M059J (cell line): ENCODE measurements at places on chromosomes 3 and 15. TPM values are rescaled to one million over a fixed set of nuclear protein-coding genes. Genes with fewer than 3 reads are reported as not detected.

DNA sequence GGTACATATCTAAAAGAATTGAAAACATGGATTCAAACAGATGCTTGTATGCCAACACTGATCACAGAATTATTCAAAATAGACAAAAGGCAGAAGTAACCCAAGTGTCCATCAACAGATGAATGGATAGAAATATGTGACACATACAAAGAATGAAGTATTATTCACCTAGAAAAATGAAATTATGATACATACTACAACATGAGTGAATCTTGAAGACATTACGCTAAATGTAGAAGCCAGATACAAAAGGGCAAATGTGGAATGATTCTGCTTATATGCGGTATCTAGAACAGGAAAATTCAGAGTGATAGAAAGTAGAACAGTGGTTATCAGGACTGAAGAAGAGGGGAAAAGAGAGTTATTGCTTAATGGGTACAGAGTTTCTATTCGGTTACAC, 26.2 kb upstream of the SLC12A8 start:
- DNase-seq = no peak

Gene PPP4R2
- 17.5 and 26.7 TPM in 2 replicates for total RNA-seq

DNA sequence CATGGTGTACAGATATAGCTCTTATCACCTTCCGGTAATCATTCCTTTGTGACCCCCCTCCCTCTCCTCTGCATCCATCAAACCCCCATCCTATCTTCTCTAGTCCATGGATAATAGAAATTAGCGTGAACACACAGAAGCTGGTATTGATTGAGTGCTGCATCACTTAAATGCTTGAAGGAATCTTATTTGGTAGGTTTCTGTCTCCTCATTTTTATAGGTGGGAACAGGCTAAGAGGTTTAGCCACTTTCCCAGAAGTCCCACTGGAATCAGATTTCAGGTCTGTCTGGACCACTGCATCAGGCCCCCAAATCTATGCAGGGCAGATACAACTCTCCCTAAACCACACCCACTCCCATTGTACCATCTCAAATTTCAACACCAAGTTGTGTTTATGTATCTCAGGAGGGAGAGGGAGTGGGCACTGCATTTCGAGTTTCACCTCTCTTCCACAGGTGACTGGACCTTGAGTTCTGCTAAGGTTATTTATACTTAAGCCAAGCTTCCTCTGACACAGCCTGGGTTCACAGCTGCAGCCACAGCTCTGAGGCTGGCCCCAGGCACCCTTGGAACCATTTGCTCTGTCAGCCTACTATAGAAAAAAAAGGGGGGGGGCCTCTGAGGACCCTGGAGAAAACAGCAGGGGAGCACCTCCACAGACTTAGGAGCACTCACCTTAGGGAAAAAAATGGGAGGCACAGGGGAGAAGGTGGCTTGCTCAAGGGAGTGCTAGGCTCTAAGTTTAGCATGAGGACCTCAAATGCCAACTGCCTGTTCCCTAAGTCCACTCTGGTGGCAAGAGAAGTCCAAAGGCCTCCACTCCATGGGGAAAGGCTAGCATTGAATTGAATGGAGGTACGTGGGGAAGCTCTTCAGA, 2.1 kb upstream of the NMB start:
- no peak for DNase-seq

- DNase-seq = peak; percentile 100
These were observed 16.1 kb downstream of the AMOTL2 start for GRCh38 chr3:134357914-134358811.

Gene SLC2A2
- total RNA-seq = 0.12 and 0.32 TPM in 2 replicates

GRCh38 chr3:60053526-60054265, 1003.9 kb upstream of the CFAP20DC start:
- DNase-seq = peak; percentile 66

Gene PAK6
- total RNA-seq = 9.8 and 13.0 TPM in 2 replicates

DNA sequence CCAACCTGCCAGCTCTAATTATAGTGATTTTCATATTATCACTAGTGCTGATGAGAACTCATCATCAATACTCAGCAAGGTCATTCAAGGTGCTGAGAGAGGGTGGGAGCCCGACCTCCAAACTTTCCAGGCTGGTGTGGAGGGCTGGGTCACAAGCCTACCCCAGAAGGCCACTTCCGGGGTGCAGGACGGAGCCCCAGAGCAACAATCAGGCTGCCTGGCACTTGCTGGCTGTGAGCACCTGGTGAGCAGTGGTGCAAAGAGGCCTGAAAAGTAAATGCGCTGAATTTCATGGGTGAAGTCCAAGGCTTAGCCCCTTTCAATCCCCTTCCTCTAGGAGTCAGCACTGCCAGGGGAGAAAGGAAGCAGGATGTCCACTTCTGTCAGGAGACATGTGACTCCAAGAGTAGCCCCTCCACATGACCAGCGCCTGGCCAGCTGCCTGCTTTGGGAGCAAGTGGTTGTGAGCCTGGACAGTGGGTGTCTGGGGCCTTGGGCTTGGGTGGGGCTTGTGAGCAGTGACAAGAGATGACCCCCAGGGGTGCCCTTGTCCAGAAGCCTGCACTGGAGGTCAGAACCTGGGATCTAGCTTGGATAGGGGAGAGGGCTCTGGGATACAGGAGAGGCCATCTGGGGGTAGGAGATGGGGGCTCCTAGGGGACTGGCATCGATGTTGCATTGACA, 165.0 kb upstream of the TLE3 start:
- no peak for DNase-seq

GRCh38 chr3:11563159-11563864, 80.4 kb downstream of the VGLL4 start:
- DNase-seq = no peak

GRCh38 chr3:137106612-137107240, 148.9 kb downstream of the IL20RB start:
- no peak for DNase-seq

Gene ANKUB1
- not detected in 2 replicates for total RNA-seq

DNA sequence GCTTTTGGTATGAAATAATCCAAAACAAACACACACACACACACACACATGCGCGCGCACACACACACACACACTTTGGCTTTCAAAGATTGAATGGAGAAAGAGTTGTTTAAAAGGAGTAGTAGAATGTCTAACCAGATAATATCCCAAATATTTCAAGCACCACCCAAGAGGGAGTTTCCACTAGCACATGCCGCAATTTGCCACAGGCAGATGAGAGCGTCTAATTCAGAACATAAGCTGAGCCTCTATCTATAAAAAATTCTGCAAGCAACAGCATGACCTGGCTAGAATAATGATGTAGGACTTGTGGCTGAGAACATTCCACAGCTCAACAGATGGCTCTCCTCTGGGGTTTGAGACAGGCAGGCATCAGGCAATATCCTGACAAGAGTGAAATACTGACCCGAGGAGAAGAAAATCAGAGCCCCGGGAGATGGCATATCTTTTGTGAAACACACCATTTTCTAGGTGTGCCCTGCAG, 302.5 kb upstream of the GADL1 start:
- no peak for DNase-seq

GRCh38 chr3:61829722-61830350, 268.5 kb downstream of the PTPRG start:
- no peak for DNase-seq

DNA sequence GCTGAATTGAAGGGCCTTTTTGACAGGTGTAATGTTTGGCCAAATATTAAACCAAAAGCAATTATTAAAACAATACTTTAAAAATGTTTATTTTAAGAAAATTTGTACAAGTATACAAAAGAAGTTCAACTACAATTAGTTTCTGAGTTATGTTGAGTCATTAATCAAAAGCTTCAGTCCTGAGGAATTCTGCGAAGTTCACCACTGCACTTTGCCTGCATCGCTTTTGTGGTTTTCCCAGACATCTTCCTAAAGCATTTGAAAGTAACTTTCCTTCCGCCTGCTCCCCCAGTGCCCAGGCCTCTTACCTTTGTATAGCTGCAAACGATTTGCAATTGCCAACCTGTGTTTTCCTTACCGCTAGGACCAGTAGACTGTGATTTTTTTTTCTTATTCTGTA, 69.5 kb downstream of the KCNAB1 start:
- DNase-seq = peak; percentile 68

DNA sequence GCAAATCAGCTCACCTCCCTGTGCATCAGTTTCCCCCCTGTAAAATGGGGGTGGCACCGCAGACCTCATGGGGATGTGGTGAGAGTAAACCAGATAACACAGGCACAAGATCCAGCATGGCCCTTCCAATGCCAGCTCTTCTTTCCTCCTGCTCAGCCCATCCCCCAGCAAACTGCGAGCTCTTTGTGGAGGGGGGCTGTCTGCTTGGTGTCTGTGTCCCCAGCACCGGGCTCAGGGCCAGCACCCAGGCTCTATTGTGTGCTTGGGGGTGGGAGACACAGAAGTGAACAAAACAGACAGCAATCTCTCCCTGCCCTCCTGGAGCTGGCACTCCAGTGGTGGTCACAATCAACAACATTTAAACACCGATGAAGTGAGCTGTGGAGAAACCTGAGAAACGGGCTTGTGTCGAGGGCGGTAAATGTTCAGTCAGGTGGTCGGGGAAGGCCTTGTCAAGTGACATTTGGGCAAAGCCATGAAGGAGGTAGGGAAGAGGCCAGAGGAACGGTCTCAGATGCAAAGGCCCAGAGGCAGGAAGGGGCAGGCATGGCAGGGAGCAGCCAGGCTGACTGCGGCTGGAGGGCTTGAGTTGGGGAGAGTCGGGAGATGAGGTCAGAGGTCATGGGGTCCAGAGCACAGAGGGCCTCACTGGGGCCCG, 28.4 kb downstream of the GRIP2 start:
- DNase-seq = no peak

- no peak for DNase-seq
These were observed 831.0 kb upstream of the ARPP21 start for GRCh38 chr3:34808287-34808686.

- peak; percentile 94 for DNase-seq
These were observed 33.5 kb upstream of the PDE8A start for GRCh38 chr15:84947947-84948830.

GRCh38 chr3:142243134-142243533, 17.7 kb upstream of the GK5 start:
- DNase-seq = no peak

DNA sequence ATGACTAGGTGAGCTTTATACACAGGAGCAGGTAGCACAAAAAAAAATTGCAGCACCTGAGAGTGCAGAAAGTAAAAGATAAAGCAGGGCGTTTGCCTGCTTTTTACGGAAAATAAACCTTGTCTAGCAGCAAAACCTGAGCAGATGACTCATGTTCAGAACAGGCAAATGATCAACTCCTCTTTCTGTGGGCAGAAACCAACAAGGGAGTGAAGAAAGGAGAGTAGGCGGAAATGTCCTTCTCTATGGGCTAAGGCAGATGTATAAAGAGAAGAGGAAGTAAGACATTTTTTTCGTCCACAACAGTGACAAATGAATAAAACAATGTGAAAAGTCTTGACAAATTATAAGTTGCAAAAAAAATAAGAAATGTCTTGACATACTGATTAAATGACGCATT, 24.5 kb upstream of the GMNC start:
- DNase-seq = peak; percentile 40

Gene SI
- total RNA-seq = not detected in 2 replicates

Gene ITIH4
- total RNA-seq = 0.02 TPM in 1 of 2 replicates, not detected in the other

DNA sequence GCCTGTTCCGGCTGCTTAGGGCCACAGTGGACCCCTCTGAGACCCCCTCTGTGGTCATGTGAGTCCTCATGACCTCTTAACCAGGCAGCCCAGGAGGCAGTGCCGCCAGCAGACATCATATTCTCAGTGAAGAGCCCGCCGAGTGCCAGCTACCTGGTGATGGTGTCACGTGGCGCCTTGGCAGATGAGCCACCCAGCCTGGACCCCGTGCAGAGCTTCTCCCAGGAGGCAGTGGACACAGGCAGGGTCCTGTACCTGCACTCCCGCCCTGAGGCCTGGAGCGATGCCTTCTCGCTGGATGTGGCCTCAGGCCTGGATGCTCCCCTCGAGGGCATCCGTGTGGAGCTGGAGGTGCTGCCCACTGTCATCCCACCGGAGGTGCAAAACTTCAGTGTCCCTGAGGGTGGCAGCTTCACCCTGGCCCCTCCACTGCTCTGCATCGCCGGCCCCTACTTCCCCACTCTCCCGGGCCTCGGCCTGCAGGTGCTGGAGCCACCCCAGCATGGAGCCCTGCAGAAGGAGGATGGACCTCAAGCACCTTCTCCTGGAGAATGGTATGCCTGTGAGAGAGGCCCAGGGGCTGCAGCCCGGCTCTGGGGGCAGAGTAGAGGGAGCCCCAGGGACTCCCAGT, 176.1 kb downstream of the TBC1D2B start:
- no peak for DNase-seq

DNA sequence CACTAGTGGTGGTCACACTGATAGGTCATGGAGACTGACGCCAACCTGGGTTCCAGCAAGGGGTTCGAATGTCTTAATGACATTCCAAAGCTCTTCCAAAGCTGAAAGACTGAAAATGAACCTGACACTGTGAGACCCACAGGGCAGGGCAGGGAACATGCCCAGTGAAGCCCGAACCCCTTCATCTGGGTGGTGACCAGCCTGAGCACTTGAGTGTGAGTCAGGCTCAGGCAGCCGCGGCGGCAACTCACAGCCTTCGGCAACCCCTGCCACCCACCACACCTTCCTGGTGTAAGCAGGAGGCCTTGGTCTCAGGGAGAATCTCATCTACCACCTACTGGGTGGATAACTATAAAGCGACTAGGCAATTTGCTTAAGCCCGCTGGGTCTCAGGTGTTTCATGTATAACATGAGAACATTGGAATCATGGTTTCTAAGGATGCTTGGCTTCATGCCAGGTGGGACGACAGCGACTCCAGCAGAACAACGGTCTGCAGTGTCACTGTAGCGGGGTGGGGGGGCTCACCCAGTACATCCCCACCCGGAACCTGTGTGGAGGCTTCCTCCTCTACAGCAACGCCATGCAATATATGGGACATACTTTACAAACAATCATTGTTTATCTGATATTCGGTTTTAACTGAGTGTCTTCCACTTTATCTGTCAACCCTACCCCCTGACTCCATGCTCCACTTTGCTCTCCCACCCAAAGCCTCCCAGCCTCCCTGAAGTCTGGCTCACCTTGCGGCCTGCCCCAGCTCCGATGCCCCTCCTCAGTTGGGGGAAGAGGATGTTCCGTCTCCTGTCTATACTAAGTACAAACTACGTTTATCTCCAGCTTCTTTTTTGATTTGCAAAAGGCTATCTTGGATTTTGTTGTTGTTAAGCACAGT, 125.0 kb upstream of the MEF2A start:
- no peak for DNase-seq

Gene CYP11A1
- total RNA-seq = 0.07 and 0.10 TPM in 2 replicates

Gene TNFSF10
- total RNA-seq = 181 and 241 TPM in 2 replicates

- DNase-seq = peak; percentile 18
These were observed 215.0 kb downstream of the WNT5A start for GRCh38 chr3:55272031-55272645.

DNA sequence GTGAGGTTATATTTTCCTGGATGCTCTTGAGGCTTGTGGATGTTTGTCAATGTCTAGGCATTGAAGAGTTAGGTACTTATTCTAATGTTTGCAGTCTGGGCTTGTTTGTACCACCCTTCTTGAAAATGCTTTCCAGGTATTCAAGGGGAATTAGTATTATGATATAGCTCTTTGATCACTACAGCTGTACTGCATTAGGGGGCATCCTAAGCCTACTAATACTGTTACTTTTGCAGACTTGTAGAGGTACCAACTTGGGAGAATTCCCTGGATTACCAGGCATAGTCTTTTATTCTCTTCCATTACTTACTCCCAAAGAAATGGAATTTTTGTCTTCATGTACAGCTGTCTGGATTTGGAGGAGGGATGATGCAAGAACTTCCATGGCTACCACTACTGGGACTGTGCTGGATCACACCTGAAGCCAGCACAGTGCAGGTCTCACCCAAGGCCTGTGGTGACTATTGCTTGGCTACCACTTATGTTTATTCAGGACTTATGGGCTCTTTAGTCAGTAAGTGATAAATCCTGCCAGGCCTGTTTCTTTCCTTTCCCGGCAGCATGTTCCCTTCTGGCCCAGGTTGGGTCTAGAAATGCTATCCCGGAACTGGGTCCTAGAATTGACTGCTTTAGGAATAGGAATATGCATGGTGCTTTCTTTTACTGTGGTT, 402.9 kb downstream of the IL20RB start:
- no peak for DNase-seq

Gene GPR160
- 3.4 and 10.2 TPM in 2 replicates for total RNA-seq
